H4 (cell line): ENCODE measurements at places on chromosomes 5 and 9. TPM values are rescaled to one million over a fixed set of nuclear protein-coding genes. Genes with fewer than 3 reads are reported as not detected.

The SOHLH1 gene
- not detected in 2 replicates for total RNA-seq

DNA sequence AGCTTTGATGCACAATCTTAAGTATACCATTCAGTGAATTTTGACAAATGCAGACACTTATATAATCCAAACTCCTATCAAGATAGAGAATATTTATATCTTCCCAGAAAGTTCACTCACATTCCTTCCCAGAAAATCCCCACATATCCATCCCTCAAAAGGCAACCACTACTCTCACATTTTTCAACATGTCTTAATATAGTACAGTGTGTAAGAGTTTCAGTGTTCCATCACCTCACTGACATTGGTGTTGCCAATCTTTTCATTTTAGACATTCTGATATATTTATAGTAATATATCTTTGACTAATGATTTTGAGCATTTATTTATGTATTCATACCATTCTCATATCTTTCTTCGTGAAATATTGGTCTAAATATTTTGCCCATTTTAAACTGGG, 38.1 kb upstream of the JAK2 start:
- no peak for DNase-seq

GRCh38 chr5:148967783-148968182, 95.1 kb downstream of the SH3TC2 start:
- no peak for DNase-seq

DNA sequence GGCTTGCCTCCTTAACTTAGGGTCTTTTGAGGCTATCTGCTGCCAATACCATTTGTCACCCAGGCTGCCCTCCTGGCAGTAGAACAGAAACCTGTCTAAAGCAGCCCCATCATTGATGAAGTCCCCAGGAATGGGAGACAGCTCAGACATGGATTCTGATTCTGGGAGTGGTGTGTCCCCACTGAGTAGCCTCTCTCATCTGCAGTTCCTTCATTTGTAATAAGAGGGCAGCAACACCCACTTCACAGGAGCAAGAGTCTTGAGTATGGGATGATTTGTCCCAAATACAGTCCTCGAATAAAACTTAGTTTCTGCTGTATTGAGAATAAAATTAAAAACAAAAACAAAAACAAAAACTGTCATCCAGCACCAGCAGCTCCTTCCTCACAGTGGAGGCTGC, 167.6 kb downstream of the ASTN2 start:
- no peak for DNase-seq

DNA sequence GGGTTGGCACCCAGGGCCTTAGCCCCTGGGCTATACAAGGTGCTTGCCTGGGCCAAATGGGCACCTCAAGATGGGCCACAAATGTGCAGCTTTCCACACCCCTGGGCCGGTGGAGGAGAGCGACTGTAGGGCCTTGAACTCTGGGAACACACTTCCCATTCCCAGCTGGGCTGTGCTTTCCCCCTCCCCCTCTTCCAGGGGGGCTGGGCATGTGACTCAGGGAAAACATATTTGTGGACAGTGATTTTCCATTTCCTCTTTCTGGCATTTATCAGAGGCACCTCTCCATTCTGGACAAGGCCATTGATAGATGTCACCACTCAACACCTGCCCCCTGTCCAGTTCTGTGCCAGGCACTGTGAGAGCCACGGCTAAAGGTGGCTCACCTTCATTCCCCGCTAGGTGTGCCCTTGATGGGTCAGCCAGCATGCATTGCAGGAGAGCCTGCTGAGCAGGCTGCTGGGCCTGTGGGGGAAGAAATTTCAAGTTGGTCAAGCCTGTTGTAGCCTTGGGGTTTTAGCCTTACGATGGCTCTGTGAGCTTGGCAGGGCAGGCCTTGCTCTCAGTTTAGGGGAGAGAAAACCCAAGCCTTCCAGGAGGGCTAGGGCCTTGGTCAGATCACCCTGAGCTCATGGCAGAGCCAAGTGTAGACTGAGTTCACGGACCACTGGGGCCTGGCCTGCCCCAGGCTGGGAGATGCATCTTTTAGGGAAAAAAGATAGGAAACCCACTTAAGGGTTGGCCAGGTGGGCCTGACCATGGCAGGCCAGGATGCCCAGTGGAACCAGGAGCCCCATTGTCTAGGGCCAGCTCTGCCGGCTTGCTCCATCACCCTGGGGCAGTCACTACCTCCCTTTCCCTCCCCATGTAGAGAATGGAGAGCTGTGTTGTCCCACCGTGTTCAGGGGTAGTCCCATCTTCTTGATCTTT, 113.9 kb downstream of the DAB2IP start:
- peak; percentile 30 for DNase-seq
